ENCODE measurements at places on chromosomes 5 and 9.

DNA sequence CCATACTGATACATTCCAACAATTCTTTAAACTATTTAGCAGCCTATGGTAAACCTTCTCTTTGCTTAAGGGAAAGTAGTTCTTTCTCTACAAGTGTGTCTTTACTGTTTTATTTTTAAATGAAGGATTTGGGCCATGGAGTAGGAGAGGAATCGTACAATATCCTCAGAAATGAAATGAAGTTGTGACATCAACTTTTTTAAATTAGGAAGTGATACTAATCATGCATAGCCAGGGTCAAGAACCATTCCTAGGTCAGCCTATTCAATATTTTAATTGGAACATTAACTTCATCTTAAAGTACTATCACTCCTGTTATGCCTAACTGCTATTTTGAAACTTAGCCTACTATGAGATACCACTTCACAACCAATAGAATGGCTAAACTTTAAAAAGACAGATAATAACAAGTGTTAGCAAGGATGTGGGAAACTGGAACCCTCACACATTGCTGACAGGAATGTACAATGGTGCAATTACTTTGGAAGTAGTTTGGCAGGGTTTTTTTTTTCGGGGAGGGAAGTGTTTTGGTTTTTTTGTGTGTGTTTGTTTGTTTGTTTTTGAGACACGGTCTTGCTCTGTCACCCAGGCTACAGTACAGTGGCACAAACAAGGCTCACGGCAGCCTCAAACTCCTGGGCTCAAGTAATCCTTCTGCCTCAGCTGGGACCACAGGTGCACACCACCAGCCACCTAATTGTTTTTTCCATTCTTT is 10.7 kb downstream of the AGTPBP1 start:
- no peak for DNase-seq

GRCh38 chr9:90801973-90802322 is 329 bp downstream of the SYK start:
- no peak for DNase-seq

DNA sequence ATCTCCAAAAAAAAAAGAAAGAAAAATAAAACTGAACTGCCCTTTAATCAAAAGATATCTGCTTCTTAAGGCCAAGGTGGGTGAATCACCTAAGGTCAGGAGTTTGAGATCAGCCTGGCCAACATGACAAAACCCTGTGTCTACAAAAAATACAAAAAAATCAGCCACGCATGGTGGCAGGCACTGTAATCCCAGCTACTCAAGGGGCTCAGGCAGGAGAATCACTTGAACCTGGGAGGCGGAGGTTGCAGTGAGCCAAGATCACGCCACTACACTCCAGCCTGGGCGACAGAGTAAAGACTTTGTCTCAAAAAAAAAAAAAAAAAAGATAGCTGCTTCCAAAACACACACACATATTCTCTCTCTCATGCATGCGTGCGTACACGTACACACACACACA is 17.8 kb downstream of the SCAI start:
- DNase-seq: no peak

GRCh38 chr5:175922192-175922885 is 45.8 kb downstream of the THOC3 start:
- DNase-seq: no peak

DNA sequence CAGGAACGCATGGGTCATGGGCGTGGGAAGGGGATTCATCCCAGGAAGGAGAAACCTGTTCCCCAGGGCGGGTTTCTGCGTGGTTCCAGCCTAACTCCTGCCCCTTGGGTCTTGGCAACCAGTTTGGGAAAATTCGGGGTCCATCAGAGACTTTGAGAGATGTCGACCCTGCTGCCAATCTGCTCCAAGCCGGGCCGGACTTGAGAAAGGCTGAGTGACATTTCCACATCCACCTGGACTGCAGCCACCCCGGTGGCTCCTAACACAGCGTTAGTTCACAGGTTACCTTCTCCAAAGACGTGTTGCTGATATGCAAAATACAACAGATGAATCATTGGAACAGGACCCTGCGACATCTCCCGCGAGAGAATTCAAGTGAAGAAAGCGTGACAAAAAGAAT is 627.2 kb downstream of the IRX1 start:
- DNase-seq: no peak

DNA sequence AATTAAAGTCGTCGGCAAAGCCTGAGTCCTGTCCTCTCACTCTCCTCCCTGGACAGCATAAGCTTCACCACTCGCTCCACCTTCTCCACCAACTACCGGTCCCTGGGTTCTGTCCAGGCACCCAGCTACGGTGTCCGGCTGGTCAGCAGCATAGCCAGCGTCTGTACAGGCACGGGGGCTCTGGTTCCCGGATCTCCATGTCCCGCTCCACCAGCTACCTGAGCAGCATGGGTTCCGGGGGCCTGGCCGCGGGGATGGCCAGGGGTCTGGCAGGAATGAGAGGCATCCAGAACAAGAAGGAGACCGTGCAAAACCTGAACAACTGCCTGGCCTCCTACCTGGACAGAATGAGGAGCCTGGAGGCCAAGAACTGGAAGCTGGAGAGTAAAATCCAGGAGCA is 1.7 kb upstream of the XPA start:
- no peak for DNase-seq

- DNase-seq: no peak
Observed at GRCh38 chr5:100142607-100143006, 392.6 kb upstream of the FAM174A start.

DNA sequence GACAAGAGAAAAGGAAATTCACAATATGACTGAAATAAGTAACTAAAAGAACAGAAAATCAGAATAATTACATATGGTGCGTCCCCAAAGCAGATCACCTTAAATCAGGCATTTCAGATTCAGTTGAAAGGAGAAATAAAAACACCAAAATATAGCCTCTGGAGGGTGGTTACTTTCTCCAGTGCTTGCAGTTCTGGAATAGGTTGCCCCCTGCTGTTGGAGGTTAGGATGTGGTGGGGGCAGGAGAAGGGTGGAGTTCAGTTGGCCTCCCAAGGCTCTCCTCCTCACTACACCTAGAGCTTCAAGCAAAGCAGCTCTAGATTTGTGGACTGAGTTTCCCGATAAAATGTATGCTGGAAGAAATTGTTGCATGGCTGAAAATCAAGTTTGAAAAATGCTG is 338.2 kb upstream of the TLE4 start:
- no peak for DNase-seq

GRCh38 chr5:122870219-122870856 is 24.9 kb downstream of the SNX24 start:
- DNase-seq: no peak

DNA sequence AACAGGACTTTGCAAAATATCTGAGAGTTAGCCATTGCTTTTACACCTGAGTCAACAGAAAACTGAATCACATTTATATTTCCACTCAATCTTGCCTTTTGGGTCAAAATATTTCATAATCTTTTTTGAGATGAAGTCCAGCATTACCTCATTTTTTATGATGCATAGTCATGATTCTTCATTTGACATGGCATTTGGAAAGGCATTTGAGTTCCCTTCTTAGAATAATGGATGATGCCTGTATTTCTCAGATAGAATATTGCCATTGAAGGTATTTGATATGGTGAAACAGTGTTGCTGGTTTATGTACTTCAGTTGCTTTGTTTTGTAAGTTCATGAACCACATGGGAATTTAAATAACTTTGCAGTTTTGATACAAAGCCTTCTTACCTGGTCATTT is 180.4 kb downstream of the PRR16 start:
- DNase-seq: no peak
